ACHN (cell line): ENCODE measurements at places on chromosomes 4 and X.
A peak's percentile ranks its signal among the peaks of the same experiment; 100 is the strongest.

GRCh38 chr4:108590776-108591175, 29.6 kb upstream of the RPL34 start:
- no peak for DNase-seq

DNA sequence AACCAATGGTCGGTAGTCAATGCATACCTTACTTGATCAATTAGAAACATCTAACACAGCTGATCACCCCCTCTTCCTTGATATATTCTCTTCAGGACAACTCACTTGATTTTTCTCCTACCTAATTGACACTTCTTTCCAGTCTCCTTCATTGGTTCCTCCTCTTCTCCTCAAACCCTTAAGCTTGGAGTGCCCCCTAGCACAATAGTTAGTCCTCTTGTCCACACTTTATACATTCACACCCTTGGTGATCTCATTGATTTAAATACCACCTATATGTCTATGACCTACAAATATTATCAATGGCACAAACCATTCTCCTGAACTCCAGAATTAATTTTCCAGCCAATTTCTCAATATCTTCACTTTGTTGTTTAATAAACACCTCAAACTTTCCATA, 724.0 kb downstream of the ADGRL3 start:
- peak; percentile 2 for DNase-seq

- peak; percentile 32 for DNase-seq
These were observed 22.9 kb upstream of the PUDP start for GRCh38 chrX:7170898-7171297.

GRCh38 chr4:24794480-24794879, 893 bp upstream of the SOD3 start:
- peak; percentile 14 for DNase-seq

DNA sequence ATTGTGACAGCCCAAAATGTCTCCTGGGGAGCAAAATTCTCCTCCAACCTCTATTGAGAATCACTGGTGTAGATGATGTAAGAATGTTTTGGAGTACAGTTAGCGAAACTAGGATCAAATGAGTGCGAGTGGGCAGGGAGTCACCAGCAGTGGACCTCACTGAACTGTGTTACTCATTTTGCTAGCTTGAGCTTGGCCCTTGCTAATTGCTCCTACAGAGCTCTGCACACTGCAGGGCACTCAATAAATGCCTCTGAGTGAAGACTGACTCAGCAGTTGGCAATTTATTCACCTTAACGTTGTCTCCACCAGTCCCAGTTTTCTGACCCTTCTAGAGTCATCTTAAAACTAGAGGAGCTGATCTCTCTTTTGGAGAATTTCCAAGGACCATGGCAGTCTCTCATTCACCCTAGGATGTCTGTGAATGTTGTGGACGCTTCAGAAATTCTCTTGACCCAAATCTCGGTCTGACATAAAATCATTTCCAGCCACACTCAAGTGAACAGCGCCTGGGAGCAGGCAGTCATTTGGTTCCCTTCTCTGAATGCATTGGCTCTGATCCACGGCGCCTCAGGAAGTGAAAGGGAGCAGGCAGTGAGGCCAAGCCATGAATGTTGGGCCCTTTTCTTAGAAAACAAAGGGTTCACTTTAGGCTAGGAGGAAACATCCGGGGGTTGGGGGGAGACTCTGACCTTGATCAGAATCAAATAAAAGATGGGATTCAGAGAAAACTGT, 148.1 kb downstream of the NWD2 start:
- DNase-seq: no peak

DNA sequence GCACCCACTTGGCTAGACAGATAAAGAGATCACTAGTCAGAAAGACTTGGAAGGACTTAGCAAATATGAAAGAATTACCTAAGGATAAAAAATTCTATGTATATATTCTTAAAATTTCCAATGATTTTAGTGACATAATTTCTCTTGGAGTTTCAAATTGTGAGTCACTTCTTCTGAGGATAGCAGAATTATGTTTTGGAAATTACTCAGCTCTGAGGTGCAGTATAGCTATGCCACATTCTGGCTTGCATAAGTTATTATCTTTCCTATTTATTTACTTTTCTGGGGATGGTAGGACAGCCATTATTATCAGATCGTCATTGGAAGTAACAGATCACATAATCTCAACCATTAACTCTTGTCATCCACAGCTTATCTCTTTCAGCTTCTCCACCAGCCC, 853.5 kb downstream of the TRIML1 start:
- DNase-seq: no peak

DNA sequence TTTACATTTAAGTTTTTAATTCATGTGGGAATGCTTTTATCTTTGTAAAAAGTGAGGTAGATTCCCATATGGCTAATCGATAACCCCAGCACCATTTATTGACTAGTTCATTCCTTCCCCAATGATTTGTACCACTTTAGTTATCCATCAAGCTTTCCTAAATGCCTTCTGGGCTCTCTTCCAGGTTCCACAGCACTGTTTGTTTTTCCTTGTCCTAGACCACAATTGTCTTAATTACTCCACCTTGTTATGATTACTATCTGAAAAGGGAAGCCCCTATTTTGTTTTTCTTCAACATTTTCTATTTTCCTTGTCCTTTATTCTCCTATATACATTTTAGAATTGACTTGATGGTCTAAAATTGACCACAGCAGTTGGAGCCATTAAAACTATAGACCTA, 48.5 kb upstream of the GPRIN3 start:
- no peak for DNase-seq

DNA sequence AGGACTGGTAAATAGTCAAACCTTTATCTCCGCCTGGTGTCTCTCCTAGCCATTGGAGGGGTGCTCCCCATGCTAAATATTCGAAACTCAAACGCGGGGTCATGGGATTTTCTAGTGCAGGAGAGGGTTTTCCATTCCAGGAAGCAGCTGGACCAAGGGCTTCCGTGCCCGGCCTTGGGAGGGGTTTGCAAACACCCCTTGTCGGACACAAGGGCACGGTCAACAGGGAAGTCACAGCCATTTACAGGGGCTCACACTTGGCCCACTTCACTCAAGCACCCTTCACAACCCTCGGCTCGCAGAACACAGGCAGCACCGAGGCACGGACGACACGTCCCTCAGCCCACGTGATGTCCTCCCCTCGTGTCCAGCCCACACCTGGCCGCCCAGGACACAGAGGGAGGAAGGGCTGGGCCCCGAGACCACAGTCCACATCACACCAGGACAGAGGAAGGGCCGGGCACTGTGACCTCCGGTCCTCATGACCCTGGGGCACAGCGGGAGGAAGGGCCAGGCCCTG, 10.3 kb upstream of the PLCXD1 start:
- DNase-seq: no peak

GRCh38 chr4:53626491-53626890, 35.2 kb upstream of the LNX1 start:
- no peak for DNase-seq

DNA sequence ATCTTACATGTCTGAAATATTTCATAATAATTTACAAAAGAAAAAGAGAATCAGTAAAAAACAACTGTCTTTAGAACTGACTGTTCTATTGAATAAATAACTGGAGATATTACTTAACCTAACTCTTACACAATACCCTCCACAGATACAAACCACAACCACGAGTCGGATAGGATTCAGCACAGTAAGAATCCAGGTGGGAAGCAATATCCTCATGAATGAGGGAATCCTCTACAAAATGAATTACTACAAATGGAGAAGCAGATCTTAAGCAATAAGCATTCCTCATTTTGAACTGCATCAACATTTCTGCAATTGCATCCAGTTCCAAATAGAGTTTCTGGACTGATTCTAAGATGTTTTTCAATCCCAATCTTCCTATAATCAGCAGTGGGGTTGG, 227.1 kb downstream of the SH2D1A start:
- no peak for DNase-seq

DNA sequence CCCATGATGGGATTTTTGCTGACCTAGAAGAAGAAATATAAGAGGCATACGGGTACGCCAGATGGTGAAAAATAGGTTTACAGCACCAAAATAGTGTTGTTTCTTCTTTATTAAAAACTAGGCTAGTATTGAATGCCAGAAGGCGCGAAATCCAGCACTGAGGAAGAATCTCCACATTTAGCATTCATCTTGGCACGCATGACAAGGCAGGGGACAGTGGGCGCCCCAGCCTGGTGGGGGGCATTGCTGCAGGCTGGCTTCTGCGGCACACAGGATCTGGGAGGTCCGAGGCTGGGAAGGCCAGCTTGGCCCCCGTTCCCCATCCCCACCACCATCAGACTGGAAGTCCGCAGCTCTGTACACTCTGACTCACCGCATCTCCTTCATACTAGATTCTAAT, 75.7 kb upstream of the DDX3X start:
- DNase-seq: no peak

DNA sequence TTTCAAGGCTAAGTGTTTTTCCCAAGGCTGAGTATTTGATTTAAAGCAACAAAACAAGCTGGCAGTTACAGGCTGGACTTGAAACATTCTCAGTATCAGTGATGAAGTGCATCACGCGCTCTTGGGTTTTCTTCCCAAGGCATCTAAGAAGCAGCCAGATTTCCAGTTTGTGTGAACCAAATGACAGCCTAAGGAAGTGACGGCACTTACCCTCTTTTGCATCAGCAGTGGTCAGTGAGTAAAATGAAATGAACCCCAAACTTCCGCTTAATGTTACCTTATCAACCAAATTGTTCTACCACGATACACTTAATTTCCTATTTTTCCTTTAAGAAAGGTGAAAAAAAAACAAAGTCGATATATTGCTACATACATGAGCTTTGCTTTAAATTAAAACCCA, 15.8 kb upstream of the GYPE start:
- no peak for DNase-seq

DNA sequence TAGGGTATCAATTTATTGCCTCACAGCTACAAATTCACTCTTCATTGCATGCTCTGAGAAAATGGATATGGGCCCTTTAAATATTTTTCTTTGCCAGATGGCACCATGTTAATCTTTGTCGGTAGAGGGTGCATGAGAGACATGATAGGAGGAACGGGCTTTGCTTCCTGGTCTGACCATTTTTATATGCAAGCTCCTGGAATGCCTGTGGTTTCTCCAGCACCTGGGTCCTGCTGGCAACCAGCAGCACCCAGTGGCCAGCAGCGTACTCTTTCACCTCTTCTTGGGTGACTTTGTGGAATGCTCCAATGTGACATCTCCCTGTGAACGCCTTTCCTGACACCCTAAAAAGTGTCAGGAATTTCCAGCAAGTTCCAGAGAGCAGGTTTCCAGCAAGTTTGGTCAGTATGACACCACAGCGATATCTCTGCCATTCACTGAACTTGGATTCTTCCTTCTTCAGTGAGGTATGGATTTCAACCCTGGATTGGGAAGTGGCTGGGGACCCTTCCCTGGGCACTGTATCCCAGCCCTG, 140.3 kb upstream of the PGRMC2 start:
- DNase-seq: peak; percentile 93

DNA sequence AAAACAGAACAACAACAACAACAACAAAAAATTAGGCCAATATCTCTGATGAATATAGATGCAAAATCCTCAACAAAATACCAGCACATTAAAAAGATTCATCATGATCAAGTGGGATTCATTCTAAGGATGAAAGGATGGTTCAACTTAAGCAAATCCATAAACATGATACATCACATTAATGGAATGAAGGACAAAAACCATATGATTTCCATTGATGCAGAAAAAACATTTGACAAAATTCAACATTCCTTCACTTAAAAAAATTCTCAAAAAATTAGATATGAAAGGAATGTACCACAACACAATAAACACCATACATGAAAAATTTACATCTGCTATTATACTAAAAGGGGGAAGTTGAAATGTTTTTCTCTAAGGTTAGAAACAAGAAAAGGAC, 103.3 kb downstream of the IL15 start:
- no peak for DNase-seq

DNA sequence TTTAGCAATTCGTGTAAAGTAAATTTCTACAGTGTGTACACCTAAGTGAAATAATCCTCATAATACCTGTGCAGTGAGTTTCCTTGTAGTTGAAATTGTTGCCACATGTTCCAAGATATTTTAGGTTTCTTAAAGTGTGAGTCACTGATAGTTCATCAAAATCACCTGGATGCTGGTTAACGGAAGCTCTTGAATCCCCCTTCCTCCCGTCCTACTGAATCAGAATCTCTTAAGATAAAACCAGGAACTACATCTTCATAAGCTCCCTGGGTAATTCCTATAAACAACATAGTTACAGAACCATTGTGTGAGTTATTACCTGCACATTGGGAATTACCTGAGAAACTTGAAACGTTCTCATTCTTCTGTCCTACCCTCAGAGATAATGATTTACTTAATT, 197.4 kb upstream of the HS3ST1 start:
- DNase-seq: no peak

- no peak for DNase-seq
These were observed 515.0 kb downstream of the INPP4B start for GRCh38 chr4:142331132-142331531.

DNA sequence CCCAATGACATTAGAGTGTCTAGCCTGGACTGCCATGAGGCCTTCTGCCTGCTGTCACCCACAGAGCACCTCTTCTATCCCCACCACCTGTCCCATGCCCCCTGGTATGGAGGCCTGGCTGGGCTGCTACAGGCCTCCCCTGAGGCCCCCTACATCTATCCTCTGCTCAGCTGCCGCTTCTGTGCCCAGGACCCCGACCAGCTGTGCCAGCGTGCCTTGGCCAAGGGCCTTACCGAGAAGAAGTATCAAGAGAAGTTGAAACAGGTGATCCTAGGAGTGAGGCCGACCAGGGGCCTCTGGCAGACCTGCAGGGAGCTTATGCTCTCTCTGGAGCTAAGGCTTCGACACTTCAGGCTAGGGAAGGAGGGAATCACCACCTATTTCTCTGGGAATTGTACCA, 21.7 kb upstream of the TECRL start:
- DNase-seq: no peak
